ENCODE measurements at places on chromosomes 2 and 18.

GRCh38 chr2:162113776-162114168, 38.3 kb downstream of the GCG start:
- no peak for DNase-seq

DNA sequence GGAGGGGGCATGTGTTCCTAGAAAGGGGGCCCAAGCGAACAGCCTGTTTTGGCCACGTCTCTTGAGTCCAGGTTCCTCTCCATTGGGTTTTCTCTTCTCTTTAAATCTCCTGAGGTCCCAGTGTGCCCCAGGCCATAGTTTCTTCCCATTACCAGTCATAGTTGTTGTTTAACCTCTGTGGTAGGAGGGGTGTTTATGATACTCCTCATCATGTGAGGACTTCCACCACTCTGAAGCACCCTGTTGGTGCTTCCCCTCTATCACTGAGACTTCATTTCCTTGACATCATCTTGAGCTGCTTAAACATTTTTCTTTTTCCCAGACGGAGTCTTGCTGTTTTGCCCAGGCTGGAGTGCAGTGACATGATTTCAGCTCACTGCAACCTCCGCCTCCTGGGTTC, 45.9 kb downstream of the WIPF1 start:
- DNase-seq, result no peak

- no peak for DNase-seq
These were observed 68.4 kb upstream of the MCFD2 start for GRCh38 chr2:46984040-46984439.

GRCh38 chr2:202643012-202643858, 8.5 kb downstream of the FAM117B start:
- DNase-seq, result no peak

- no peak for DNase-seq
These were observed 20.5 kb upstream of the MYCN start for GRCh38 chr2:15919716-15920434.

DNA sequence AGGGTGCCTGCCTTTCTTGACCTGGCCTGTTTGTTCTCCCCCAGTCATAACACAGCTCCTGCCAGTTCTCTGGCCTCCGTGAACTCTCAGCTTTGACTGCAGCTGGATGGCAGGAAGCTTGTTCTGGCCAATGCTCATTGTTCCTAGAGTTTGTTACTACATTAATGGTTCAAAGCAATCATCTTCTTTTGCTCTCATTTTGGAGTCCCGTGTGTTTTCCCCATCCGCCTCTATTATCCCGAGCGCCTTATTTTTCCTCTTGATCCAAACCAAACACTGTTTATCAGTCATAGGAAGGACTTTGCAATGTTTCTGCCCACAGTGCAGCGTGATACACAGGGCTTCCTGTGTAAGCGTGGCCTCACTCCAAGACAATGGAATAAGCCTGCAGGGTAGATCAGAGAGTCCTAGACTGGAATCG, 184.3 kb upstream of the APCDD1 start:
- no peak for DNase-seq

GRCh38 chr2:40955042-40955441, 503.2 kb upstream of the SLC8A1 start:
- no peak for DNase-seq

DNA sequence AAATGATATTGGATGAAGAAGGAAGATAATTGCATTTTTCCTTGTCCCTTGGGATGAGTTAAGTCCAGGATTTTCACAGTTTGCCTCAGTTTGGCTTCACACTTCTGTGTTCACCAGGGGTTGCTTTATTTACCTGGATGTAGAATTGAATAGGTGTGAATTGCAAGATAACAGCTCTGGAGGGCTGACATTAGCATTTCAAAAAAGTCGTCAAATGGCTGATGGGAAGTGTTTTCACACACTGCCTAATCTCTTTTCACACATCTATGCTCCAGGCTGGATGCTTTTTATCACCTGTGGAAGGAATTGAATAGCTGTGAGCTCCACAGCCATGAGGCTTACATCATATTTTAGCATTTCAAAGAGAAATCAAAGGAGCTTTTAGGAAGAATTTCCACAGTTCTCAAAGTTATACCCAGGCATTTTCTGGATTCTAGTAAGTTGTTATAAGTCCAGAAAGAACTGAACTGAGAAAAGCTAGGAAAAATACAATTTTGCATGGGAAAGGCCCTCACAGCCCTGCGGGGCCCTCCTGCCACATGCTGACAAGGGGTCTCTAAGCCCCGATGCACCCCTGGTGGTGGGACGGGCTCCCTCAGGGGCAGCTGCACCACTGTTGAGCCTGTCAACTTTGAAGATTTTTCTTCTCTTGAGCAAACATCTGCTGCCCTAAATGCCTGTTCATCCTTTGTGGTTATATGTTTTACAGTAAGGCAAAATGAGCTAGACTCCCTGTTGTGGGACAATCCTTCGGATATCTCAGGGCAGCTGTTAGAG, 43.9 kb downstream of the TEX51 start:
- DNase-seq, result no peak

DNA sequence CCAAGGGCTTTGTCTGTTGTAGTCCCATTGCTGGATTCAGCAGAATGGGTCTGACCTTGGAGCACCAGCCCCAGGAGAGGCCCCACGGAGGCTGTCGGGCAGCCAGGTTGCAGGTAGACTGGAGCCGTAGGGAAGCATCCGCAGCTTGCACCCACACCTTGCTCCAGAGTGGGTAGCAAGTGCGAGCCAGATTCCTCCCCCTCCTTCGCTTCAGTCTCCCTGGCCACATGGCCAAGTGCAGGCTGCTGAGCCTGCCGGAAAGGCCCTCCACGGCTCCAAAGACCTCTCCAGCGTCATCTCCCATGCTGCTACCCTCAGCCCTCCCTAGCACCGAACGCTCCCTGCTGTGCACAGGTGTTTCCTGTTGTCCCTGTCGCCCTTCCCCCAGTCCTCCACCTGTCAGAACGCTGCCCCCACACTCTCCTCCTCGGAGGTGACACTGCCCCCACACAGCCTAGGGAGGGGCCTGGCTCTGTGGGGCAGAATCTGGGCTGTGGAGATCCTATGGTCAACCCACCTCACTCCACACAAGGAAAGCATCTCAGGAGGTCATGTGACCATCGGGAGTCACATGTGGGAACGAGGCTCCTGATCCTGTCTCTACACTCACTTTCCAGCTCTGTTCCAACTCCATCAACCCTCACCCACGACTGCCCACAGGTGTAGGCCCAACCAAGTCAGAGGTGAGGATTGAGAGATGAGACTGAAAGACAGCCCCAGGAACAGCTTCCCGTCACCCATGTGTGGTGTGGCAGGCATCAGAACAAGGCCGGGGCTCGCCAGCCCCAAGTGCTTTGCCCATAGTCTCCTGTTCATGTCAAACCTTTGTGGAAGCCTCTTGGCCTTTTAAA, 8.3 kb downstream of the KCNF1 start:
- no peak for DNase-seq

- no peak for DNase-seq
These were observed 323.5 kb upstream of the TANK start for GRCh38 chr2:160836755-160837154.

DNA sequence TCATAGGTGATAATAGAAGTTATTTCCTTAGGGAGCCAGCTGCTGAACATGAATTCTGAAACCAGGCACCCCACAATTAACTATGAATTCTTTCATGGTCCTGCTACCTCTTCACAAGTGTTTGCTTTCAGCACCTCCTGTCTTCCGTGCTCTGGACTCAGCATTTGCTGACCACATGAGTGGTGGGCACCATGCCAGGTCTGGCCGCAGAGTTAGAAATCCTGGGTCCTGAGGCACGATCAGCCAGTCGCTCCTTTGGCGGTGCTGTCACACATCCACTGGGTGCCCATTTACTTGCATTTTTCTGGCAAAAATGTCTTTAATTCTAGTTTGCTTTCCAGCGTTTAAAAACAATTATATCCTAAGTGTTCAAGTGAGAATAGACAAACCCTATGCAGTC, 196.4 kb upstream of the PXDN start:
- no peak for DNase-seq

GRCh38 chr2:172101821-172102390, 794 bp downstream of the DLX2 start:
- no peak for DNase-seq

- DNase-seq, result no peak
These were observed 362.8 kb upstream of the HS6ST1 start for GRCh38 chr2:128681507-128681906.

DNA sequence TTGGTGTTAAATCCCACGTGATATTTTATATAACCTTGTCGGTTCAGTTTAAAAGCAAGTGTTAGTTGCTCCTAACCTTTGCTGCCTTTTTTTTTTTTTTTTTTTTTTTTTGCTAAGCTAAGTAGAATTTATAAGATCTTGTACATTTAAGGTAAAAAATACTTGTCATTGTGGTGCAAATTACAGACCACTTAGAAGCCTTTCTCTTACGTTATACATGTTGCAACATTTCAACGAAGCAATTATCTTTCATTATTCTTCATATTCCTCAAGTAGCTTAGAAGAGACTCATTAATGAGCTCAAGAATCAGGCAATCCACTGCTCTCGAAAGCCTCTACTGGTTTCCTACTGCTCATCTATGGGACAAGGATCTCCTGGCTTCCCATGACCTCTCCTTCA, 14.9 kb upstream of the IL1RL2 start:
- DNase-seq, result no peak

DNA sequence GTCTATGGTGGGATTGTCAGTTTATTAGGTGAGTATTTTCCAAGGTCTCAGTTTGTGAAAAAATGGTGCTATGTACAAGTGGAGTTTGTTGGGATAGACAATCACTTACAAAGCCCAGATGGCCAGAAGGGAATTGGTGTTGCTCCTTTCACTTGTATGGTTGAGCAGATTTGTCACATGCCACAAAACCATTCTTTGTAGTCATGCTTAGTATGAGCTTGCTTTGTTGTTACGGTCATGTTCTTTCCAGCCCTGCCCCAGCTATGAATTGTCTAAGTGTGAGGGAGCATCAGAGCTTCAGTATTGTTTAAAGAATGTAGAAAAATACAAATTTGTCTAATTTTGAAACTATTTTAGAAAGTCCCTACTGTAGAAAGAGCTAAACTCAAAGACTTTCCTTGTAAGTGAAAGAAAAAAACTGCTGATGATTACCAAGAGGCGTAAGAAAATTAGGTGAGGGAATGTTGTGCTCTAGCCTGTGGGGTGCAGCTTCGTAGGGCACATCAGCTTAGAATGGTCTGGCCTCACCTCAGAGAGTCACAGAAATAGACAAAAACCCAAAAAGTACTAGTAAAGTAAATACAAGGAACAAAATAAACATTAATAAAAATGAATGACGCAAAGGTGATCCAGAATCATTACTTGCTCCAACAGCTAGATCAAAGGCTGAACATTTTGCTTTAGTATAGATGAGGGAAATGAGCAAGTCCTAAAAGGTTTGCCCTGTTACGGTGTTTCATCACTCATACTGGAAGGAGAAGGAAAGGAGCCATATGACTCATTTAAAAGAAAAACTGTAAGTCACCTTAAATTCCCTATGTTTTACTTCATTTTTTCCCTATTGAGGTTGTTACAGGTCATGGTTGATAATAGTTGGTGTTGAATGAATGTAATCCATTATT, 9.2 kb downstream of the TGIF1 start:
- DNase-seq, result no peak

- no peak for DNase-seq
These were observed 109.4 kb downstream of the PARD3B start for GRCh38 chr2:204654669-204655068.

- no peak for DNase-seq
These were observed 120.3 kb downstream of the MEP1B start for GRCh38 chr18:32310101-32310500.

- no peak for DNase-seq
These were observed 40.1 kb downstream of the NTSR2 start for GRCh38 chr2:11629851-11630250.

DNA sequence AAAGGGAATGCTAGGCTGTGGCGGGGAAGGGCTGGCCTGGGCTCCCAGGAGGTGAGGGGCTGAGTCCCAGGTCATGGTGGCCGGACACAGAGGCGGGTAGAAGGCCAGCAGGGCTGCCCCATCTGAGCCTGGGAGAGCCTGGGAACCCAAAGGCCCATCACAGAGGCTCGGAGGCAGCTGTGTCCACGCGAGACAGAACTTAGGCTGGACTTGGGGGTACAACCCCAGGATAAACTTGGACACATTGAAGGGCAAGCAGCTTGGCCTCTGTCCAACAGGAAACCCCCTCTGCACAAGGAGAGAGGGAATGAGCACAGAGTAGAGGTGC, 95.9 kb downstream of the ZFP36L2 start:
- no peak for DNase-seq

GRCh38 chr2:210189452-210190138, 18.4 kb upstream of the KANSL1L start:
- no peak for DNase-seq

GRCh38 chr18:13378150-13378549, 159.6 kb downstream of the LDLRAD4 start:
- DNase-seq, result no peak

DNA sequence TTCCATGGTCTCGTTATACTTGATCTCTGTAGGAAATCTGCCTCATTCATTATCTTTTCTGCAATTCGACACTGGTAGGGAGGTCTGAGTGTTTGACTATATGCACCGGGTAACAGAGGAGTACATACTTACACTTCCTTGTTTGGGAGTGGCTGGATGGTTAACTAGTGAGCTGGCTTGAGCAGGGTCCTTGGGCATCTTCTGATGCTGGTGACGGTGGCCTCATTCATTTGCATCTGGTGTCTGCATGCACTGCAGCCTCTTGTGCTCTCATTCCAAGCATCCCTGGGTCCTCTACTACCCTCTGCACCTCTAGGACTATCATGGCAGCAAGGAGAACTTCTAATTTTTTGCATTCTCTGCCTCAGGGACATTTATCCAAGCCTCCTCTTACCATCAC, 100.0 kb upstream of the TCF4 start:
- DNase-seq, result no peak

GRCh38 chr2:101151859-101152271, 683 bp upstream of the TBC1D8 start:
- peak; percentile 32 for DNase-seq

DNA sequence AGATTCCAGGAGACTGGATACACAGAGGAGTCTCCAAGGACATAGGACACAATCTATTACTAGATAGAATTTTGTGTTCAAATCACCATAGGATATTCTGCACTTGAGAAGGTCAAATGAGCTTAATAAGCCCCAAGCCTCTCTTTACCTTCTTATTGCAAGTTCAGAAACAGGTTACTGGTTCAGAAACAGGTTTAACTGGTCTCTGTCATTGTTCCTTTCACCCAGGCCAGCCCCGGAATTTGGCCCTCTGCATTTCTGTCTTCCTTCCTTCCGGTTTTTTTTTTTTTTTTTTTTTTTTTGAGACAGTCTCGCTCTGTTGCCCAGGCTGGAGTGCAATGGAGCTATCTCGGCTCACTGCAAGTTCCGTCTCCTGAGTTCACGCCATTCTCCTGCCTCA, 700.2 kb downstream of the EPHA4 start:
- no peak for DNase-seq
